ENCODE measurements at places on chromosomes 2 and 18.

GRCh38 chr2:62467100-62467474, 38.9 kb downstream of the TMEM17 start:
- no peak for DNase-seq

DNA sequence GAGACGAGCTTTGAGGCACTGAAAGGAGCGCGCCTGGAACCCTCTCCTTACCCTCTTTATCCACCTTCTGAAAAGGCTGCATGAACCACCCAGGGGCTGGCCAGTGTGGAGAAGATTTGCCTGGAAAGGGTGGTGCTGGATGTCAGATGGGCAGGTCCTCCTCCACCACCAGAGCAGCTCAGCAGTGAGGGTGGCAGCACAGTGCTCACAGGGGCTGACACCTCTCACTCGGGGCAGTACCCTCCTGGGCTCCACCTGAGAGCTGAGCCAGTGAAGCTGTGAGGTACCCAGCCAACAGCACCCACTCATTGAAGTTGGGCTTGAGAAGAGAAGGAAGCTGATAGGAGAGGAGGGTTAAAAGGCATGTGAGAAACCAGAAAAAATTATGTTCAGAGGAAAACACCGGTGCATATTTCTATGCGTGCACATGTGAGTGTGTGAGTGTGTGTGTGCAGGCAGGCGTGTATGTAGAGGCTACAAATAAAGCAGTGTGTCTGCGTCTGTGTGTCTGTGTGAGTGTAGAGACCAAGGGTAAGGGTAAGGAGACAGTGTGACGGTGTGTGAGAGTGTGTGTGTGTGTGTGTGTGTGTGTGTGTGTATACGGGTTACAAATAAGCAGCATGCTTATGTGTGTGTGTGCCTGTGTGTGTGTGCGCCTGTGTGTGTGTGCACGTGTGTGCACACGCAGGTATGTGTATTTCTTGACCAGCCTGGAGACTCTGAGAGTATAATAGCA, 40.7 kb downstream of the TEX44 start:
- DNase-seq = no peak

DNA sequence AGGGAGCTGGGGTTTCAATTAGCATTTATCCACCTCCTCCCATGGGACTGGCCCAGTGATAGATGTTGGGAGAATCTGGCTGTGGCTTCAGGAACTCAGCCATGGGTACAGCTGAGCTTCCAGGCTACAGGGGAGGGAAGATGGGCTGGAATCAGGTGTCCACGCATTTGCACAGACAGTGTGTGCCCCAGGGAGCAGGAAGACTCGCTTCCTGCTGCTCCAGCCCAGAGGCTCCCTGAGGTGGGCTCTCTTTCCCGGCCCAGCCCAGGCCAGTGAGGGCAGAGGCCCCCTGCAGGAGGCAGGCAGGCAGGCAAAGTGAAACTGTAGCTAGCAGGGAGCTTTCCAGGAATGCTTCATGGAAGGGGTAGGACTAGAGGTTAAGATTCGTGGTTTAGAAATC, 28.7 kb downstream of the DYSF start:
- no peak for DNase-seq

DNA sequence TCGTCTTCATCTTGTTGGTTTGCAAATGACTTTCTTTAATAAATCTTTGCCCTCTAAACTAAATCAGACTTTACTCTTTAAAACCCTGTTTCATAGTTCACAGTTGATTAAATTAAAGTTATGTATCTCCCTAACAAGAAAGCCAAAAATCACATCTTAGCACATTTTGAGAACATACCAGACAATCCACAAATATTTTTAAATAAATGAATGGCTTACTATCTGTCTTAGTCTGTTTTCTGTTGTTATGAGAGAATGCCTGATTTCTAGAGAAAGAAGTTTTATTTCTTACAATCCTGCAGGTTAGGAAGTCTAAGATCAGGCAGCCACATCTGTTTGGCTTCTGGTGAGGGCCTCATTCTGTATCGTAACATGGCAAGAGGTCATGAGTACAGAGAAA, 1090.2 kb upstream of the PIK3C3 start:
- DNase-seq = no peak

DNA sequence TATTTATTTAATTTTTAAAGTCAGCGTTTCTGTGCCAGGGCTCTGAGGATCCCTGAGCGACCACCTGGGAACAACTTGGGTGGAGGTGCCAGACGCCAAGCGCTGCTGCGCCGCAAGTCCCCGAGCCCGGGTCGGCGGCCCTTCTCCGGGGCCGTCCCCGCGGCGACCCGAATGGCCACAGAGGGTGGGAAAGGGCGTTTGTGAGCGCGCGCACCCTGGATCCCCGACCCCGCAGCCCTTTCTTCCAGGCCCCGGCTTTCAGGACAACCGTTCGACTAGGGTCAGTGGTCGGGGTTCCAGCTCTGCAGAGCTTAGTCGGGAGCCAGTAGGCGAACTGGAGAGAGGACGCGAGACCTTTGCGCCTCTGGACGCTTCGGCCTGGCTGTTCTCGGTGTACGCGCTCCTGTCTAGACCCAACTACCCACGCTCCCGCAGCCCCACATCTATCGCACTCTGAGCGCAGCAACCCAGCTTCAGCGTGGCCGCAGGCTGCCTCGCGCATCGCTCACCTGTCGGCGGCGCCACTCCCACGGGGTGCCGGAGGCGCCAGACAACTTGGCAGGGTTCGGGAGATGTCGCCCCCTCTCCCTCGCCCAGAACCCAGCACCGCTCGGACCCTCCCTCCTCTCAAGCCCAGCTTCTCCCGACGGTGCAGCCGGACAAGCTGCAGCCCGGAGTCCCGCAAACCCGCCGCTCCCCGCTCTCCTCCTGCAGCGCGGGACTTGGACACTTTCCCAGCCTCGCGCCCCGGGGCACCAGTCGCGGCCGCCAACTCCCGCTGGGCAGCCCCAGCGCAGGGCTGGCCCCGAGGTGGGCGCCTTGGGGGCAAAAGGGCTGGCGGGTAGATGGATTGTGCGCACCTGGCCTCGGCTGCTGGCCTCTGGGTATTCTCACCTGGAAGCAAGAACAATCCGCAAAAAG, 758 bp downstream of the LYPD1 start:
- no peak for DNase-seq

GRCh38 chr2:165196411-165196810, 7.4 kb downstream of the SCN3A start:
- DNase-seq = no peak

DNA sequence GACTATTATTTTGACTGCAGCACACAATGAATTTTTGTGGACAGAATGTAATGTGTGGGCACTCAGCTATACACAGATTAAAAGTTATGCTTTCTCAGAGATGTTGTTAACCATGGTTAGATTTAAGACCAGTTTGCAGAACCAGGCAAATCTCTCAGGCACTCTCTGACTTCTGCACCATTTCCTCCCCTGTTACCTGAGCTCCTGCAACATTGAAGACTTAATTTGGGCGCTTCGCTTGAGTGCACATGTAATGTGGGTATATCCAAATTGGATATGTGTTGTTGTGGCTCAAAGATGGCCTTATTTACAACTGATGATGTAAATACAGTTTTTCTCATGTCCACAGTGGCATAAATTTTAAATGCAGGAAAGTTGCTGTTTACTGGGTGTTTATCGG, 469.4 kb downstream of the PTPRM start:
- DNase-seq = no peak

DNA sequence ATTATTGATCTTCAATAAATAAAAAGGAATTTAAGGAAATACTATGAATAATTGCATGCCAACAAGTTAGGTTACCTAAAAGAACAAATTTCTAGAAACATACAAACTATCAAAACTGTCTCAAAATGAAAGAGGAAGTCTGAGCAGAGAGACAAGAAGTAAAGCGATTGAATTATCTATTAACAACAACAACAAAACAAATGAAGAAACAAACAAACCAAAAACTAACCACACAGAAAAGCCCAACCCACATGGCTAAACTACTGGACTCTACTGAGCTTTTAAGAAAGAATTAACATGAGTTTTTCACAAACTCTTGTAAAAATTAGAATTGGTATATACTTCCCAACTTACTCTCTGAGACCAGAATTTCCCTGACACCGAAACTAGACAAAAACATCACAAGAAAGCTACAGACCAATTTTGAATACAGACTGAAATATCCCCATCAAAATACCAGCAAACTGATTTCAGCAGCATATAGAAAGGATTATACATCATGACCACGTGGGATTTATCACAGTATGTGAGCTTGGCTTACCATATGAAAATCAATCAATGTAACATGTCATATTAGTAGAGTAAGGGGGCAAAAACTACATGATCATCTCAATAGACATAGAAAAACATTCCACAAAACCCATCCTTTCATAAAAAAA, 16.6 kb upstream of the GALNT1 start:
- DNase-seq = no peak

DNA sequence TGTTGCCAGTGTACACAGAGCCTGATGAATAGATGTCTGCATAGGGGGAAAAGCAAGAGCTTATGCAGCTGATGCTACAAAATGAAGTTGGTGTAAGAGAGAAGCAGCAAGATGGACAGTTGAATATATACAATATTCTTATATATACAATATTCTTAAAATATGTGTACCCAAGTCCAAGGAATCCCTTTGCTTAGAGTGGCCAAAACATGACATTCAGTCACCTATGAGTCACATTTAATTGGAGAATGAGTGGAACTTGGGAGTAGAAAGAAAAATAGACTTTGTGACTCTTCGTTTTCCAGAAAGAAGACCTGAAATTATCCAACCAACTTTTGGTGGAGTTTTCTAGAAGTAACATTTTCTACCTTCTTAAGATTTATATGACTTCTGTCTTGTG, 81.8 kb downstream of the SCN9A start:
- no peak for DNase-seq

DNA sequence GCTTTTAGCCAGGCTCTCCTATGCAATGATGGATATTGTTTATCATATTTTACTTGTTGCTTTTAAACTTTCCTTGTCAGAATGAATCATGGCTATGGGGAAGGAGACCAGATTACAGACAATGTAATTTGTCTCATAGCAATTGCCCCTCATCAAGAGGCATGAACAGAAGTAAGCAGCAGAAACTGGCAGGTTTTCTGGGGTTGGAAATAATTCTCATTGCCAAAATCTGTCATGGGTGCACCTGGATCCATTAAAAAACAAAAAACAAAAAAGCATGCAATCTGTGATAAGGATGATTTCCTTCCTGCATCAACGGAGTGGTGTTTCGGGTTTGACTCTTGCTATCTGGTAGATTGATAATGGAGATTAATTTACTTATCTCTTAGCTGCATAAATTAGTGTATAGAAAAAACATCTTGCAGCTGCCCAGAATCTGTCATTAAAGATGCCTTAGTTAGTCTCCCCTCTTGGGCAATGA, 419.6 kb downstream of the SOX11 start:
- DNase-seq = no peak

GRCh38 chr2:233481368-233482142, 85.0 kb downstream of the USP40 start:
- DNase-seq = no peak

DNA sequence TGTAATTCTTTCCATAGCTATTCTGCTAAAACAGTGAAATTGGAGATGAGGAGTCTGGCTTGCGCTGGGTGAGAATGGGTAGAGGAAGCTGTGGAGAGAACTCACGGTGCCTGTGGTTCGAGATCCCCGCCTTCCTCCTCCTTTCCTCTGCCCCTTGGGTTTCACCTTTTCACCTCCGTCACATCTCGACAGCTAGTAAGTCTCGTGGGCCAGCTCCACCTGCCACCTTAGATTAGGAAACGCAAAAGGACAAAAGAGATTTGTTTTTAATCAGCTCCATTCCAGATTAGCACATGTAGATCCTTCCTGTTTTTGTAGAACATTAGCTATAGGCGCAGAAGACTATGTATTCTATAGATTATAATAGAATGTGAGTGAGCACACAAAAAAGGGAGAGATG, 20.6 kb downstream of the TRIB2 start:
- no peak for DNase-seq

- no peak for DNase-seq
These were observed 58.7 kb upstream of the TWSG1 start for GRCh38 chr18:9275890-9276289.

- no peak for DNase-seq
These were observed 113.6 kb upstream of the TTC39C start for GRCh38 chr18:23900994-23901393.

- DNase-seq = no peak
These were observed 101.5 kb upstream of the NEDD4L start for GRCh38 chr18:57942493-57942892.

DNA sequence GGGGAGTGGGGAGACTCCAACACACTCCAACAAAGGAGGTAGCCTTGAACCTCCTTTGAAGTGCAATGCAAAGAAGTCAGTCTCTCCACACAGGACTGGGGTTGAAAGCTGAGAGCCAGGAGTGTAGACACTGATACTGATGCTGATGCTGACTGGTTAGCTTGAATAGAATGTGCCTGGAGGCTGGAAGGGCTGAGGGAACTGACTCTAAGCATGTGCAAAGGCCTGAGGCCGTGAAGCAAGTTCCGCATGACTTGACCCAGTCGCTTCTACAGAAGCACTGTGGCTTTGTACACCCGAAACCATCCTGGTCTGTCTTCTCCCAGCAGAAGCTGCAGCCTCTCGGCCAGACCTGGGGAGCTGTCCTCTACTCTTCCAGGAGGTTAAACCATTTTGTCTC, 10.4 kb downstream of the FOXI3 start:
- DNase-seq = no peak

DNA sequence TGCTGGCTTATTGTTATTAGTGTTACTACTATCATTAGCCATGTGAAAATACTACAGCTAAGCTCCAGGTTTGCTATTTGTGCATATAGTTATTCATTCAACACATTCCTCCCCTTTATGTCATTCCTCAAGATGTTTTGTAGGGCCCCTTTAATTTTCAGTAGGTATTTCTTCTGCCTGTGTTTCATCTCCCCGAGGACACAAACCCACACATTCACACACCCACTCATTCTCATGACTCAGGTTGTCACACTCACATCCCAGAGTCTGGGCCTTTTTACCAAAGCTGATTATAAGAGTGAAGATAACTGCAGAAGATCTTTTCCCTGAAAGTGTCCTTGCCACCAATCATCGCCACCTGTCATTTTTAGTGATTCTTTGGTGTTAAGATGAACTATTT, 68.6 kb upstream of the SPOPL start:
- DNase-seq = no peak

- DNase-seq = no peak
These were observed 408.2 kb downstream of the TSN start for GRCh38 chr2:122163617-122164016.

DNA sequence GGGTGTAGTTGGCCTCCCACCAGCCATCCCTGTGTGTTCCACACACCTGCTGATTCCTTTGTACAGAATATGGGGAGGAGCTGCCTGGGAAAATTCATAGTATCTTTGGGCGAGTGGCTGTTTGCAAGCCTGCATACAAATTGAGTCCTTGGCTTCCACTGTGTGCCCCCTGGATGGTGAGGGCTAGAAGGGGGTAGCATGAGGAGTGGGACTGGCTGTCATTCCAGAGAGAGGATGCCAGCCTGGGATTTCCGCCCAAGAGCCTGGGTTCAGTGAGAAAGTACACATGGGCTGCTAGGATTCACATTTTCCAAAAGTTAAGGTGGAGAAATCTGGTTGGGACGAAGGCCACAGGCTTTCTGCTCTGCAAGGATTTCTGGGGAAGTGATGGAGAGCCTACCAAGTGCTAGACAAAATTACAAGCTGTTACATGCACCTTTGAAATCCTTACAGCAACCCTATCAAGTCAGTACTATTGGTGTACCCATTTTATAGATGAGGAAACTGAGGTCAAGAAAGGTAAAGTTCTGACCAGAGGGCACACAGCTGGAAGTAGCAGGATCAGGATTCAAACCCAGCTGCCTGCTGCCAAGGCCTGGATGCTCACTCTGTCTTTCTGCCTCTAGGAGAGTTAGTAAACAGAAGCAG, 606 bp upstream of the TOGARAM2 start:
- DNase-seq = no peak

GRCh38 chr2:85248773-85249509, 78.8 kb downstream of the TGOLN2 start:
- no peak for DNase-seq

GRCh38 chr2:141660232-141660631, 470.6 kb downstream of the LRP1B start:
- no peak for DNase-seq

Measured in activated naive CD4-positive, alpha-beta T cell treated with anti-CD3 and anti-CD28 coated beads, Interleukin-2, amount 50 U/mL, for 16 hours (primary cell).